LNCaP clone FGC (cell line): ENCODE measurements at places on chromosomes 11 and 22.

- DNase-seq, result no peak
Measured at GRCh38 chr11:45592636-45593035, 72.8 kb downstream of the CHST1 start.

GRCh38 chr11:72573855-72574445 lies 100.3 kb downstream of the PDE2A start:
- no peak for DNase-seq

DNA sequence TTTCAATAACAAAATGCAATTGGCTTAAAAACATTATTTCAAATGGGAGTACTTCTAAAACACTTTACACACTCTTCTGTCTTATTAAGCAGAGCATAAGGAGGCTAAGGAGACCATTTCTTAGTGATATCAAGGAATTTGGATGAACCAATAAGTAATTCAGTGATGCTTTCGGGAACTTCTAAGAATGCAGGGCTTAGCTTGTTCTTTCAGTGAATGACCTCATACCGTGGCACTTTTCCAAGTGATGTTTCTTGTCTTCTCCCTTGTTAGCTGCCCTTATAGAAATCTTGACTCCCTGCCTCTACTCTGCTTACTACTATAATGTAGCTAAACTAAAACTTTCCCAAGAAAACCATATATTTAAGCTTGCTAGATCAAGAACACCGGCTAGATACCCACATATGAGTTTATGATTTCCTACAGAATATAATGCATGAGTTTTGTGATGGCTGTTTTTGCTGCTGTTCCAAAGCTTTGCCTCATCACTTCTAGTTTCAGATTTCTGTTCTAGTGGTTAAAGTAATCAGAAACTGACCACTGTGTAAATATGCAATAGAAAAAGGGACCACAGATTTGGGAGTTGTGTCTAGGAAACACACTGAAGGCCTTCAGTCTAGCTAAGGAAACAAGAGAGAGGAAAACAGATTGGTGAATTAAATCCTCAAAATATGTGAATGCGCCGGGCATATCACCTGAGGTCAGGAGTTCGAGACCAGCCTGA lies 37.5 kb upstream of the STK33 start:
- peak; percentile 40 for DNase-seq

- no peak for DNase-seq
Measured at GRCh38 chr11:130052567-130052966, 17.1 kb upstream of the APLP2 start.

- DNase-seq, result peak; percentile 79
Measured at GRCh38 chr22:19962909-19963806, 21.5 kb upstream of the TXNRD2 start.

DNA sequence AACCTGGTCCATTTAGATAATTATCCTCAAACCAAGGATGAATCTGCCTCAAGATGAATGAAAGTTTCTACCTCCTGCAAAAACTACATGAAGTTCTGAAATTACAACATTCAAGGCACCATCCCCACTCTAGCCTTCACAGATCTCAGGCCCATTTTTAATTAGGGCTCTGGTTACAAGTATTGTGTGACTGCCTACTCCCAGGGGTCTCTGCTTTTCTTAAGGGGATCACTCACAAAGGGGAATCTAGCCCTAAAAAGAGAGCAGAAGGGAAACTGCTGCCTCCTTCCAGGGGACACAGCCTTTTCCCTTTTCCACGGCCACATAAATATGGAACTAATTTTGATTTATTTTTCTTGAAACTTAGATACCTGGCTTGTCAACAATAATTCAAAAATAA lies 17.4 kb upstream of the TMEM135 start:
- DNase-seq, result no peak
